ENCODE measurements at places on chromosomes 6 and 20.

DNA sequence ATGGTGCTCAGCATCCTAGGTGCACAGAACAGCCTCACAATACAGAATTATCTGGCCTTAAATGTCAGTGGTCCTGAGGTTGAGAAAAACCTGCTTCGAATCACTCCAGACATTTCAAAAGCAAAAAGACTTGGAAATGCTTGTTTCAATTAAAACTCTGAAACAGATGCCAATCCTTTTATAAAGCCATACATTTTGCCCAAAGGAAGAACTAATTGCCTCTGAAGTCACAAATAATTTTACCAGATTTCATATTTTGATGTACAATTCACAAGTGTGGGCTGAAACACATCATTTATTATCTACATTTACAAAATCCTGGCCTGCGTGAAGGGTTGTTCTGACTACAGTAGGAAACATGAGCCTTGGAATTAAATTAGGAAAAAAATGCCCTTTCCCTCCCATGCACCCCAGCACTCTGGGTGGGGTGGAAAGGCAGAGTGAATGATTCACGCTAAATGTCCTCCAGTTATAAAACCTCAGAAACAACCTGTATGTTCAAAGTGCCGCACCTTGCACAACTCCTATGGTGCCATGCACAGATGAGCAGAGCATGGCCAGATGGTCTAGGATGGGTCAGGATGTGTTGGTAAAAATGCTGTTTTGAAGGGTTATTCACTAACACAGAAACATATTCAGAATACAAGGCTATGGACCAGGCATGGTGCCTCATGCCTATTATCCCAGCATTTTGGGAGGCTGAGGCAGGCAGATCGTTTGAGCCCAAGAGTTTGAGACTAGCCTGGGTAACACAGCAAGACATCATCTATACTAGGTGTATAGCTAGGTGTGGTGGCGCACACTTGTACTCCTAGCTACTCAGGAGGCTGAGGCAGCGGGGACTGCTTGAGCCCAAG lies 87.0 kb downstream of the ZMYND8 start:
- no peak for DNase-seq

- DNase-seq: no peak
Measured at GRCh38 chr20:39451386-39451785, 489.2 kb downstream of the DHX35 start.

DNA sequence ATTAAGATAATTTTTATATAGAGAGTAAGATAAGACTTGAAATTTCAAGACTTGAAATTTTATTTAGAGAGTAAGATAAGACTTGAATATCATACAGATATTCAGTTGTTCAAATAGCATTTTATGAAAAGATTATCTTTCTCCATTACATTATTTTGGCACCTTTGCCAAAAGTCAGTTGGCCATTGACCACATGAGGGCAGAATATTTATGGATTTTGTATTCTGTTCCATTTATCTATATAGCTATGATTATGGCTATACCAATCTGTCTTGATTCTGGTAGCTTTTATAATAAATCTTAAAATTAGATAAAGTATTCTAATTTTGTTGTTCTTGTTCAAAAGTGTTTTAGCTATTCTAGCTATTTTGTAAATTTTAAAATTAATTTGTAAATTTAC lies 537.9 kb upstream of the GJE1 start:
- no peak for DNase-seq

DNA sequence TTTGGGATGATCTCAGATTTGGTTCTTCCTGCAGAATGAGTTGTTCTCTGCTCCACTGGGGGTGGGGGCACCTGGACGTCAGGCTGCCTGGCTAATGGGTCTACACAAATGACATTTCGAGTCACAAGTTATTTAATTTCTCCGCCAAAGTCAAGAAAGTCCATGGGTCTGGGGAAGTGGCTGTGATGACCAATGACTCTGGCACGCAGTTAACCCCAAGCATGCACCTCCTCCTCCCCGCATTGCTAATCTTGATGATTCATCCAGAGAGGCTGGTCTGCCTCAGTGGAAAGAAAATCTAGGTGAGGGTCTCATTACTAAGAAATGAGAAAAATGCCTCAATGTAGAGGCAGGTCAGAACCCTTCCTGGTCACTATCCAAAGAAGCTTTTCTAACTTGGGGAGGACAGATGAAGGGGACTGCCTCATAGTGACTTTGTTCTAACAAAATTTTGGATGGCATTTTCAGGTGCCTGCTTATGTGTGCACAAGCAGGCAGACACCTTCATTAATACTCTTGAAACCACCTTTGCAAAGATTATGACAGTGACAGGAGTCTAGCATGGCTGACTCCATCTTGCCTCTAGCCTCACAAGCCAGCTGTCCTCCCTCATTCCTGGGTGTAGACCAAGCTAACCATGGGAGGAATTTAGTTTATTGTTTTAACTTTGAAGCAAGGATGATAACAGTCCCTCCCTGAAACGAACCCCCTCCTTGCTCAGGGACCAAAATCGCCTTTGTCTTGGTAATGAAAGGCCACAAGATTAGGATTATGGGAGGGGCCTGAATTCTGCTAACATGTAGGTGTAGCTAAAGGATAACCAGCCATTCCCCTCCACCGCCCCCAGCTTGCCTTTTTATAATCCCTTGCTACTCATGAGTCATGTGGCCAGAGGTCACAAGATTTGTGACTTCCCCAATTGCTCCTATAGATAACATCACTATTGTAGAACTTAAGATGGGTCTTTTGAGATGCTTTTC lies 98.6 kb upstream of the MRPS10 start:
- no peak for DNase-seq

DNA sequence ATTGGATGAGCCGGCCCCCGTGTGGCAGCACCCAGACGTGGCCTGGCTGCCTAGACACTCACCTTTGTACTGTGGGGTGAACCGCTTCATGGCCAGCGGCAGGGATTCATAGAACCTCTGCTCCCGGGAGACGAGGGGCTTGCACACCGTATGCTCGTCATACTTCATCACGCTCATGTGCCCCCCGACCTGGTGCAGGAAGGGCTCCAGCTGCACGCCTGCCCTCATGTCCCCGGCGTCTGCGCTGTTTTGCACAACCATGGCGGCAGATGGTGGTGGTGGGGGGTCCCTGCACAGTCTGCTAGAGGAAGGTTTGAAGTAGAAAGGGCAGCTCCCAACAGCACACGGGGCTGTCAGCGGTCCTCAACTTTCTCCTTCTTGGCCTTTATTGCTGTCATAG lies 11.5 kb downstream of the IP6K3 start:
- DNase-seq: no peak

- DNase-seq: no peak
Measured at GRCh38 chr6:140893432-140893831, 1239.3 kb upstream of the GJE1 start.

DNA sequence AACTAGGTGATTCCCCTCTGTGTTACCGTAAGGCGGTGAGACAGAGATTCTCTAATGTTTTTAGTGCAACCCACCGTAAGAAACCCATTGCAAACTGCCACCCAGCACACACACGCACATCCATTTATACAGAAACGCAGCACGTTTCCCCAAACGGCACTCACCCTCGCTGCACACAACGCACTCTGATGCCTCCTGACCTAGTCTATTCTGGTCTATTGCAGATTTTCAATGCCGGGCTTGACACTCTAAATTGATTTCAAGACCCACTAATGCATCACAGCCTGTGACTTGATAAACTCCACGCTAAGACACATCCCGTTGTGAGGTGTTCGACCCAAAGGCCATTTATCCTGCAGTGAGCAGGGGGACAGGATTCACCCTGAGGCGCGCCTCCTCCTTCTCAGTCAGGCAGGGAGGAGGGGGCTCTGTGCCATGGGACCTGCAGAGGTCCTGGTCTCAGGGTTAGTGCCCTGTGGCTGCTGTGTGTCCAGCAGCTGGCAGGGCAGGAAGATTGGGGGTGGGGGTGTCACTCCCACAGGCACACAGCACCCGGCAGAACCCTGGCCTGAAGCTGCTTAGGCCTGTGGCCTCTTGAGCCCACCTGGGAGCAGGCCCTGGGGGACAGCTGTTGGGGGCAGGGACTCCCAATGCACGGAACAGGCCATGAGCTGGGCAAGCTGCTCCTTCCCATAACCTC lies 335.6 kb downstream of the PREX1 start:
- no peak for DNase-seq

- peak; percentile 54 for DNase-seq
Measured at GRCh38 chr6:26249957-26250697, 114.9 kb upstream of the BTN3A2 start.

GRCh38 chr20:2219481-2220006 lies 76.3 kb upstream of the TGM3 start:
- no peak for DNase-seq

- DNase-seq: no peak
Measured at GRCh38 chr6:96060249-96060648, 44.5 kb downstream of the FUT9 start.

DNA sequence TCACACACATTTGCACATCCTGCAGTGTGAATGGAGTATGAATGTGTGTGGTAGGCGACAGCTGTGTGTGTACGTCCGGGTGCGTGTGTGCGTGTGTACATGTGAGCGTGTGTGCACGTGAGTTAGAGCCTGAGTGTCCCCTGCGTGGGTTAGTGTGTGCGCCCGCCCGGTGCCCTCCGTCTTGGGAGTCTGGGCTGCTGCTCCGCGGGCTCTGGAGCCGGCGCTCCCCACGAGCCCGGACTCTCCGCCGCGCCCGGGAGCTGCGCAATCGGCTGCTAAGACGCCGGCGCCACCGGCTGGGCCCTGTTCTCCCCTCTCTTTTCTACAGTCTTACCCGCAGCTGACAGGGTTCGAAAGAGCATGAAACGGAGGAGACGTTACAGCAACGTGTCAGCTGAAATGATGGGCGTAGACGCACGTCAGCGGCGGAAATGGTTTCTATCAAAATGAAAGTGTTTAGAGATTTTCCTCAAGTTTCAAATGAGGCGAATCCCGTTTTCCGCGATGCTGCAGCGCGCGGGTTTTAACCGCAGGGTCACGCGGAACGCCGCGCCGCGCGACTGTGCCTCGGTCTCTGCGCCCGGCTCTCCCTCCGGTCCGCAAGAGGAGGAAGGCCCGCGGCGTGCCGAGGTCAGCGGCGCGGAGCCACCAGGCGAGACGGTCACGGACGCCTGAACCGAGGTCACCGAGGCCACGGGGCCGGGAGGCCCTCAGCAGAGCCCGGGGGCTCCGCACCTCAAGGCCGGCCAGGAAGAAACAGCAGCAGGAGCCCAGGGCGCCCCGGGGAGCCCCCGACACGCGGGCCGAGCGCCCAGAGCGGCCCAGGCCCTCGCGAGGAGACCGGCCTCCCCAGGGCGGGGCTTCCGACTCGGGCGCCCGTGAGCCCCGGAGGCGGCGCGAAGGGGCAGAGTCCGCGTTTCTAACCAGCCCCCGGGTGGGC lies 95.3 kb upstream of the BHLHE23 start:
- DNase-seq: peak; percentile 24

DNA sequence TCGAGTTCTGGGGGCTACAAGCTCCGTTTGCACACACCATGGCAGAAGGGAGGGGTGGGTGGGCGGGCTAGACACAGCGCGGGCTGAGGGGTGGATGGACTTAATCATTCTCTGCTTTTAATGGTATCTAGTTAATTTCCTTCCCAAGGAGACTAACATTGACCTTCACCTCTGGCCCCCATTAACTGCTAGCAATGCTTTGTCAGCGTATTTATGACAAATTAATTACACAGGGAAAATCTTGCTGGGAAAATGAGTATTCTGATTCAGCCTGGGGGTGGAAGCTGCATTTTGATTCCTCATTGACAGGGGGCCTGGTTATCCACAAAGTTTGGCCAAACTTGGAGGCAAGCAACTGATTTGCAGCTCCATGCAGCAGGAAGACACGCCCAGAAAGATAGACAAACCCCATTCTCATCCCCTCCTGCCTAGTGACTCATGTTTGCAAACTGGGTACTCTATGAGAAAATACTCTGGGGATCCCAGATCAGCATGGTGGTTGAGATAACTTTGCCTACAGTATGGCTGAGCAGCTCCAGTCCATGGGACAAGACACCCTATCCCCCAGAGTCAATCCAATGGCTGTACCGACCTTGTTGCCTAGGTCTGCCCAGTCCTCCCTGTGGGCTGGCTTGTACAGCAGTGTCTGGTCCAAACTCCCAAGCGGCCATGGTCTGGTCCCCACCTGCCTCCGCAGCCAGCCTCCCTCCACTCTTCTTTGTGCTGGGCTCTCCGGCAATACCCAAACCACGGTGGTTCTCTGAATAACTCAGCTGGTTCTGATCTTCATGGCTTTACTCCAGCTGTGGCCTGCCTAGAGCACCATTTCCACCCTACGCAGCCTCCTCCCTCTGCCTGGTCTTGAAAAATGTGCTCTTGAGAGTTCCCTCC lies 19.7 kb downstream of the ZBP1 start:
- no peak for DNase-seq

- DNase-seq: no peak
Measured at GRCh38 chr6:69795469-69796072, 1.2 kb downstream of the LMBRD1 start.

DNA sequence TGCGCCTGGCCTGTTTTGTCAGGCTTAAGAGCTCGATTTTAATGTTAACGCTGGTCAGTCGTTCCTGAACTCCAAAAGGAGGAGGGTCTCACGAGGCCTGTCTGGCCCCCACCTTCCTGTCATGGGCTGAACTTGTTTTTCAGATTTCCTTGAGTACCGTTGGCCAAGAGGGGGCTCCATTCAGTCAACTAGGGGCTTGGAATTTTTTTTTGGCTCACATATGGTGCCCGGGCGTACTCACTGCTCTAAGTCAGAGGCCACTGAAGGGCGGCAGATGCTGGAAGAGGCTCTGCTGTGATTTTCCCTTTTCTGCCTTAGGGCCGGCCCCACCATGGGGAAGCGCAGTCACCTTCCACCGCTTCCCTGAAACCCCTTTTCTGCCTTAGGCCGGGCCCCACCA lies 6.9 kb upstream of the BIRC7 start:
- no peak for DNase-seq

- DNase-seq: no peak
Measured at GRCh38 chr6:1916334-1917070, 306.8 kb downstream of the FOXC1 start.

DNA sequence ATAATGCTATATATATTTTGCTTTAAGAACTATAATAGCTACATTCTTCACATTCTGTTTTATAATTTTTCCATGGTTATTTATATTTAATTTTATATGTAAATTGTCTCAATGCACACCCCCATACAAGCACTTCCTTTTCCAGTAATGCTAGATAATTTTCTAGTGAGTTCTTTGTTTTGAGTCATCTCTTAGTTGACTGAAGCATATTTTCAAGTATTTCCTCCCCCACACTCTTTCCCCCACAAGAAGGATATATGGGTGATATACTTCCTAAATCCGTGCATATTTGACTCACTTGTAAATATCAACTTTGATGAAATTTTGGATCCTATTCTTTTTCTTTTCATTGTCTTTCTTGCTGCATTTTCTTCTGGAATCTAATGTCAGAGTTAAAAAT lies 82.1 kb upstream of the SRSF6 start:
- no peak for DNase-seq
